ENCODE measurements at places on chromosomes 12 and 14. TPM values are rescaled to one million over a fixed set of nuclear protein-coding genes. Genes with fewer than 3 reads are reported as not detected.

KCNH3 gene
- under 0.01 TPM for total RNA-seq

ACVRL1 gene
- 61.3 TPM for total RNA-seq

PPTC7 gene
- 5.6 TPM for total RNA-seq

CCDC184 gene
- 0.53 TPM for total RNA-seq

MARS1 gene
- total RNA-seq: 117 TPM

CRY1 gene
- total RNA-seq: 9.5 TPM

EMC9 gene
- total RNA-seq: 29.5 TPM

SSTR1 gene
- total RNA-seq: 0.66 TPM

KRT1 gene
- not detected for total RNA-seq

HOXC9 gene
- not detected for total RNA-seq

ADAMTS20 gene
- total RNA-seq: not detected

KCNC2 gene
- not detected for total RNA-seq

KITLG gene
- total RNA-seq: 112 TPM

IFT81 gene
- 21.1 TPM for total RNA-seq

FGF23 gene
- not detected for total RNA-seq

AMDHD1 gene
- total RNA-seq: 0.06 TPM

TUBA1B gene
- 2,204 TPM for total RNA-seq

PTPN6 gene
- not detected for total RNA-seq

OR11H7 gene
- total RNA-seq: not detected

DPF3 gene
- total RNA-seq: 1.7 TPM

MED6 gene
- total RNA-seq: 22.3 TPM

RIN3 gene
- total RNA-seq: 2.7 TPM

GUCY2C gene
- total RNA-seq: under 0.01 TPM

RHEBL1 gene
- 0.40 TPM for total RNA-seq

CDKL1 gene
- 30.1 TPM for total RNA-seq

CCDC88C gene
- 0.92 TPM for total RNA-seq

CCDC60 gene
- not detected for total RNA-seq

IFNG gene
- not detected for total RNA-seq

KRT6C gene
- total RNA-seq: not detected

All from aortic smooth muscle cell (primary cell).